ENCODE measurements at places on chromosomes 7 and 10. TPM values are rescaled to one million over a fixed set of nuclear protein-coding genes. Genes with fewer than 3 reads are reported as not detected.
A peak's percentile ranks its signal among the peaks of the same experiment; 100 is the strongest.

ANKRD16 gene
- total RNA-seq = 6.0 TPM

DNA sequence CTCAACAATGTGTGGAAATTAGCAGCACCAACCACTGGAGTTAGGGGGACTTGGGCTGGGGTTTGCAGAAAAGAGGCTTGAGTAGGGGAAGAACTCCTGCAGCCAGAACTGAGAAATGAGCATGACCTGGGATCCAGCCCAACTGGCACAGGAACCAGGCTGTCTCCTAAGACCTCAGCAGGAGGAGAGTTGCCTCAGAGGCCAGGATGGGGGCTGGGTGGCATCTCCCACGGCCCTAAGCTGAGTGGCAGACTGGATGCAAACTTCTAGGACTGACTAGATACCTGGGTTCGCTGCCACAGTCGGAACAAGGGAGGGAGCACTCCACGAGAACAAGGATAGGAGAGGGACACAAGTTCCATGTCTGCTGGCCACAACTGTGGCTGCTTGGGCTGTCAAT lies 62.6 kb downstream of the RNF32 start:
- DNase-seq = no peak

DNA sequence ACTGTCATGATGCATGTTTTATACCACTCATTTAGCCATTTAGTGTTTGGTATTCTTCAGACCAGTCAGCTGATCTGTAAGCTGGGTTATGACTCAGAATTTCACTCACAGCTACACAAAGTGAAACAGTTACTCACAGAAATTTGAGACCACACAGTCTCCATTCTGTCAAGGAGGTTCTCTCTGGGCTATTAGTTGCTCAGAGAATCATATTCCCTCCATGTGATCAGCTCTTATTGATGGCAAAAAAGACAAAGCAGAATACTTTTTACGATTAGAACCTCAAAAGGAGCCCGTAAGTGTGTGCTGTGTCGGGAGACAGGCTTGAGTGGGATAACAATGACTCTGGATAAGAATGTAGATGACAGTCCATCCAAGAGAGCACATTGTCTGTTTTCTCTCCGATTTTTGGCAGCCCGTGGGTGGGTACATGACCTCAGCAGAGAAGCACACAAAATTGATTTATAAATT lies 277.6 kb upstream of the SORCS1 start:
- DNase-seq = peak; percentile 17

- no peak for DNase-seq
Observed at GRCh38 chr10:111247781-111248389, 171.1 kb downstream of the ADRA2A start.

Data from umbilical cord (tissue), 2 donors.